Stimulated activated CD8-positive, alpha-beta memory T cell treated with anti-CD3 and anti-CD28 coated beads, Interleukin-4, amount 100 ng/mL, for 1 hour (primary cell): ENCODE measurements at places on chromosomes 11 and 22.

DNA sequence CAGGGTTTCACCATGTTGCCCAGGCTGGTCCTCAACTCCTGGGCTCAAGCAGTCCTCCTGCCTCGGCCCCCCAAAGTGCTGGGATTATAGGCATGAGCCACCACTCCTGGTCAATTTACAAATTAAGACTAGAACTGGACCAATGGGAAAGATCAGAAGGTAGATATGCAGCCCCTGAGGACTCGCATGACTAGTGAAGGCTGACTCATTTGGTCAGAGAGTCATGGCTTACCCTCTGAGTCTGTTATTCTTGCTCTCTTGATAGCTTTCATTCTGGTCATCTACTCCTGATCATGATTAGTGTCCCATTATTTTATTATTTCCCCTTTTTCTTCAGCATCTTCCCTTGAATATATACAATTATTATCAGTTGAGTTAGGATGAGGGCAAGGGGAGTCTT lies 2.7 kb upstream of the LDHAL6A start:
- no peak for DNase-seq

- DNase-seq: no peak
Measured at GRCh38 chr11:130261571-130261970, 53.1 kb downstream of the ZBTB44 start.

DNA sequence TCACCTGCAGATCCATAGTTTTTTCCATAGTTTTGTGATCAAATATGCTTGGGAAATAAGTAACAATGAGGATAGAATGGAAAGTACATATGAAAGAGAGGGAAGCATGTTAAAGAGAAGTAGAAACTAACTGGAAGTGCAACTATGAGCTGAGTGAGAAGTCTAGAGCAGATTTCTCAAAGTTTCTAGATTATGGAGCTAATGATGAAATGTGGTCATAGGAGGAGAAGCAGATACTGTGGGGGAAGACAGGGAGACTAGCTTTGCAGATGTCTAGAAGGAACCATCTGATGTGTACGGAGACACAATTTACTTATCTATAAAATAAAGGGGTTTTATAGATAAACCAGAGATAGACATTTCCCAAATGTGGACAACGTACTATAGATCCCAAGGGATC lies 37.1 kb downstream of the RELT start:
- no peak for DNase-seq

- DNase-seq: no peak
Measured at GRCh38 chr11:65639623-65640482, 2.0 kb downstream of the SIPA1 start.

DNA sequence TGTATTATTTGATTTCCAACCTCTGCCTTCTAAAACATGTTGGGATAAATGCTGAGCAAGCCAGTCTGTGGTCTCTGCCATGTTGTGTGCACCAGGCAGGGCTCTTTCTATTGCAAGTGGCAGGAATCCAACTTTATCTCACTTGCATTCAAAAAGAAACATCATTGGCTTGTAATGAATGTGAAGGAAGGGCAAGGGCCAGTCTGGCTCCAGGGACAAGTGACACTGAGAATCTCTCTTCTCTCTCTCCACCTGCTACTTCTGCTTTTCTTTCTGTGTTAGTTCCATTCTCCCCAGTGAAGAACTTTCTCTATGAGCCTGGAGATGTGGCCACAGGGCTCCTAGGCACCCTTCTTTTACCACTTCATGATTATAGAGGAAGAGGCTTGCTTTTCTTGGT lies 329.9 kb upstream of the NCAM1 start:
- no peak for DNase-seq

DNA sequence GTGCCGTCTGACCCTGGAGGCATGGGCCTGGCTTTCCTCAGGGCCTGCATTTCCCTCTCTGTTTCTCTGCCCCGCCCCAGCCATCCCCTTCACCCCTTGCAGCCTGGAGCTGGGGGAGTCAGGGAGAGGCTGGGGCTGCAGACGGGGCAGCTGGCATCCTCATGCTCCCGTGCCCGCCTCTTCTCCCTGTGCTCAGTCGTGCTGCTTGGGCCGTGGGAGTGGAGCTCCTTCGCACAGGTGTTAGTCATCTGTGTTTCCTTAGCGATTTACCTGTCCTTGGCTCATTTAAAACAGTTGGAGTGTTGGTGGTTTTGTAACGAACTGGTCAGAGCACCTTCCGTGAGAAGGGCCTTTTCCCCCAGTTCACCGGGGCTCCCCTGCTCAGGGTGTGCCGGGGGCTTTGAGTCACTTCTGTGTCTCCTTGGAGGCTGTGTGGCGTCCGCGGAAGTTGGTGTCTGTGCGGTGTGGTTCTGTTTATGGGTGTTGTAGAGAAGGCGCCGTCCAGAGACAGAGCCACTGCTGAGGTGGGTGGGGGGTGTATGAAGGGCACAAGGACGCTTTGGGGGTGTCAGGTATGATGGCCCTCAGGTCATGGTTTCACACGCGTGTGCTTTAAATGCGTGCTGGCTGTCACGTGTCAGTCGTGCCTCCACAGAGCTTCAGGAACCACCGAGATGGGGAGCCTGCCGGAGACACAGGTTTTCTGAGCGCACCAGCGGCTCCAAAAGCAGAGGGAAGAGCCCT lies 19.5 kb downstream of the BRSK2 start:
- DNase-seq: no peak

GRCh38 chr22:40808018-40808841 lies 10.9 kb downstream of the SLC25A17 start:
- DNase-seq: no peak

DNA sequence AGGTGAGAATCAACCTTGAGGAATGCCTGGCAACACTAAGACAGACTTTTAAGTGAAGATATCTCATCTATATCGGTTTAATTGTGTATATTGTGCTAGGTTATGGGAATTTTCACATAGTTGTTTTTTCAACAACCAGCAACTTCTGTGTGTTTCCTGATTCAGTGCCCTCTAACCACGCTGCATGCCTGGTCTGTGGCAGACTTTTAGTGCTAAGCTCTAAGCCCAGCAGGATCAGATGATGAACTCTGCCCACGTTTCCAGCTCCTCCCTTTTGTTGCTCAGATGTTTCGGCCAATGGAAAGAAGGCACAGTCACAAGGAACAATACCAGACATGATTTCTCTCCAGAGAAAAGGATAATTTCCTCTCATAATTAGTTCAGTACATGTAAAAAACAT lies 1.4 kb upstream of the VWA5A start:
- DNase-seq: no peak

- DNase-seq: no peak
Measured at GRCh38 chr11:119983816-119984215, 154.1 kb downstream of the TRIM29 start.

DNA sequence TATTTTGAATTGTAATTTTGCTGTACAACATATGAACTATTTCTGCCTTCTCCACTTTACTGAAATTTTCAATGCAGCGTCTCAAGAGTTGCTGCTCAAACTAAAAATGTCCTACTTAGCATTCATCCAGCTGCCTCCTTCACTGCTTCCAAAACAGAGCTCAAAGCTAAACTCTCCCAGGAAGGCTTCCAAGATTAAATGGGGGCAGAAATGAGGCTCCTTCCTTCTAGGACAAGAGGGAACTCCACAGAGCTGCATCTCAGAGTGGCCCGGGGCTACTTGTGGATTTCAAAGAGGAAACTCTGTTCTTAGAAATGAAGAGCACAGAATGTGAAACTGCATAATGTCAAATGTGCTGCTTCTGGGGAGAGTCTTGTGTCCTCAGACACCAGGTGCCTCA lies 295.9 kb upstream of the NCAM1 start:
- no peak for DNase-seq

- no peak for DNase-seq
Measured at GRCh38 chr11:35891096-35891495, 52.8 kb upstream of the LDLRAD3 start.

- no peak for DNase-seq
Measured at GRCh38 chr11:86346513-86346912, 28.2 kb upstream of the CCDC81 start.

- no peak for DNase-seq
Measured at GRCh38 chr11:5596607-5597201, at the start of gene TRIM6. Gene TRIM6 (plus strand): TSS chr11:5596637. CDS start chr11:5596898, 261 bp downstream.

GRCh38 chr11:69280994-69281393 lies 13.0 kb upstream of the MYEOV start:
- DNase-seq: no peak

GRCh38 chr11:126465573-126466188 lies 110.2 kb downstream of the ST3GAL4 start:
- DNase-seq: no peak

- DNase-seq: no peak
Measured at GRCh38 chr11:69533296-69534165, 52.1 kb downstream of the LINC01488 start.

DNA sequence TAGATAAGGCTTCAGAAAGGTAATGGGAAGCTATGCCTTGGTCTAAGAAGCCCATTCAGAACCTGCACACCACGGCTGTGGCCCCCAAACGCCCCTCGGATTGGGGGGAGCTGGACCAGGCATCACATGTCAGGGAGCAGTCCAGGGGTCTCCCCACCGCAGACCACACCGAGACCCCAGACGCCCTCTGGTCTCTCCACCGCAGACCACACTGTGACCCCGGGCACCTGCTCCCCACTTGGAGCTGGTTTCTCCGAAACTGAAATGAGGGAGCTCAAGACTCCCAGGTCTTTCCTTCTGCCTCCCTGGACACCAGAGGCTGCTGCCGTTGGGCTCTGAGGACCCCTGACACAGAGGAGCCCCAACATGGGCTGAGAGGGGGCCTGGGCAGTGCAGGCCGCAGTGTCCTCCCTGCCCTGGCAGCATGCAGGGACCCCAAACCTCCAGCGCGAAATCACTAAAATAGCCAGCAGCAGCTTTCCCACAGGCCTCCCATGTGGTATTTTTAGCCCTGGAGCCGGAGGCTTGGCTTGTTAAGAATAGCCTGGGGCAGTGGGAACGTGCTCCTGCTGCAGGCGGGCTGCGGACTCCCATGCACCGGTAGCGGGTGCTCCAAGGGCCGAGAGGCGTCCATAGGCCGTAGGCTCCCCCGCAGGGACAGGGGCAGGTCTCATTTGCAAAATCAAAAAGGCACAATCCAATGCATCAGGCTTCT lies 7.7 kb downstream of the LINC01488 start:
- no peak for DNase-seq

DNA sequence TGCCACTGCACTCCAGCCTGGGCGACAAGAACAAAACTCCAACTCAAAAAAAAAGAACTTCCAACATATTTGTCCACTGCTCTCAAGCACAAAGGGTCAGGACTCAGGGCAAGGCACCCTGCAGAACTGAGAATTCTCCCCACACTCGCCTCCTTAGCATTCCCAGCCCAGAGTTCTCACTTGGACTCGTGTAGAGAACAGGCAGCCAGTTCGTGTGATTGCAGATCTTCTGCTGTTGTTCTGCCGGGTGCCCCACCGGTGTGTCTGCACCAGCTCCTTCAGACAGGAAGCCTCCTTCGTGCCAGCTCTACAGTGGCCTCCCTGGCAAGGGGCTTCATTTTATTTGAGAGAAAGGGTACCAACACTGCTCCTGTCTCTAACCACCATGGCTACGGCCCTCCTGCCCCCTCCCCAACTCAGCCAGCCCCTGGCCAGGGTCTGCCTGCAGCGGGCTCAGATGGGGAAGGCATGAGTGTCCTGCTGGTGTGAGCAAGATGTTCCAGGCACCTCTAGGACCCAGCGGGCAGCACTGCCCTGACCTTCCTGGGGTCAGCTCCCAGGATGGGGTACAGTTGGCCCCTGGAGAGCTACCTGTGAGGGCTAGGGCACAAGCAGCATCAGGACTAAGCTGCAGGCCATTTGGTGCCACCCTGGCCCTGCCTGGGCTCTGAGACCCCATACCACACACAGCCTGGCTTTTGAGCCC lies 19.5 kb upstream of the SCGB1A1 start:
- DNase-seq: no peak

- DNase-seq: no peak
Measured at GRCh38 chr11:121649798-121650197, 197.0 kb upstream of the SORL1-AS1 start.

DNA sequence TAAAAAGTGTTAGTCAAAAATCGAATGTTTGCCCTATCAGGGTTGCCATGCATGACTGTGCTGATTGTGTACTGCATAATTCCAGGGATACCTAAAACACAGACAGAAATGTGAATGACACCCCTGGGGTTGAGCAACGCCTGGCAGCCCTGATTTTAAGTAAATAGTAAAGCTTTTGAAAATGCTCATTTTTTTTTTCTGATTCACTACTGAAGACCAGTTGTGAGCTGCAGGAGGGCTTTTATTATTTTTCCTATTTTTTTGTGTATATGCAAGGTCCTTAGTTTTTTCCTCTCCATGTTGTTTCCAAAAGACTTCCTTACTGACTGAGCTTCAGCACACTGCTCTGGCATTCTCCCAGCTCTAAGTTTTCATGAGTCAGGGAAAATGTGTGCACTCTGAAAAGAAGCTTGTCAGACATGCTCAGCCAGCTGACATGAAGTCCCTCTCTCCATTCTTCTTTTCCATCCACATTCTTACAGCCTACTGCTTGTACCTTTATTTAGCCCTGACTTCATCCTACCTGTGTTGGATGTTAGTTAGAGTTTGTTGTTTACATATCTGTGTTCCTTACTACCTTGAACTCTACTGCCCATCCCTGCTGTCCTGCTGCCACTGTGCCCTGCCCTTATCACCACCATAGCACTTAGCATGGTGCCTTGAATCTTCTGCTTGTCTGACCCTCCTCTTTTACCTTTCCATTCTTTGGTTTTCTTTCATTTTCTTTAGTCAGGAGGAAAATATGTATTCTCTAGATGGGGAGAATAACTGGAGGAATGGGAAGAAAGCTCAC lies 79.5 kb downstream of the HORMAD2 start:
- DNase-seq: no peak
